ENCODE measurements at places on chromosomes 16 and 17.

- DNase-seq, result no peak
These were observed 240.0 kb downstream of the C16orf95 start for GRCh38 chr16:87076950-87077749.

GRCh38 chr16:17194190-17194780 lies 276.5 kb downstream of the XYLT1 start:
- peak; percentile 12 for DNase-seq

GRCh38 chr17:17712268-17712924 lies 31.1 kb downstream of the RAI1 start:
- no peak for DNase-seq

- DNase-seq, result no peak
These were observed 6.6 kb downstream of the VASN start for GRCh38 chr16:4378161-4378666.

DNA sequence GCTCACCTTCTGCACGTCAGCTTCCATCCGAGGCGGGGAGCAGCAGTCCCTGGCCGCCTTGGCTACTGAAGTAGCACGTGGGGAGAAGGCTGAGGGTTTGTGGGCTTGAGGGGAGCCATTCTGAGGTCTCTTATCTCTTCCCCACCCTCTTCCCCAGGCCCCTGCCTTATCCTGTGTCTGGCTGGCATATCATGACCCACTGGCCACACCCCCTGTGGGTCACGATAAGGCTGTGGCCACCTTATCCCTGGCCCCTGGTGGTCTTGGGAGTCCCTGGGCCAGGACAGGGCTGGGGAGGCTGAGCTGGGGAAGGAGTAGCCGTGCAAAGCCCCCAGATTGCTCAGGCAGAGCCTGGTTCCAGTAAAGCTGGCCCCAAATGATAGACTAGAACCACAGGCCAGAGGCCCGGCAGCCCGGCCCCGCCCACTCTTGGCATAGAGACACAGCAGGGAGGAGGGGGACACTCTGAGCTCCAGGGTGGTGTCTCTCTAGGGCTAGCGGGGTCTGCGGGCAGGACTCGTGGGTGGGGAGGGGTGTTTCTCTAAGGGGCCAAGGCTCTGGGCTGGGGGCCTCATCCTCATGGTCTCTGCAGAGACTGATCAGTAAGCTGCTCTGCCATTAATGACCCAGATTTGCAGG lies 7.6 kb downstream of the SPNS2 start:
- DNase-seq, result no peak

DNA sequence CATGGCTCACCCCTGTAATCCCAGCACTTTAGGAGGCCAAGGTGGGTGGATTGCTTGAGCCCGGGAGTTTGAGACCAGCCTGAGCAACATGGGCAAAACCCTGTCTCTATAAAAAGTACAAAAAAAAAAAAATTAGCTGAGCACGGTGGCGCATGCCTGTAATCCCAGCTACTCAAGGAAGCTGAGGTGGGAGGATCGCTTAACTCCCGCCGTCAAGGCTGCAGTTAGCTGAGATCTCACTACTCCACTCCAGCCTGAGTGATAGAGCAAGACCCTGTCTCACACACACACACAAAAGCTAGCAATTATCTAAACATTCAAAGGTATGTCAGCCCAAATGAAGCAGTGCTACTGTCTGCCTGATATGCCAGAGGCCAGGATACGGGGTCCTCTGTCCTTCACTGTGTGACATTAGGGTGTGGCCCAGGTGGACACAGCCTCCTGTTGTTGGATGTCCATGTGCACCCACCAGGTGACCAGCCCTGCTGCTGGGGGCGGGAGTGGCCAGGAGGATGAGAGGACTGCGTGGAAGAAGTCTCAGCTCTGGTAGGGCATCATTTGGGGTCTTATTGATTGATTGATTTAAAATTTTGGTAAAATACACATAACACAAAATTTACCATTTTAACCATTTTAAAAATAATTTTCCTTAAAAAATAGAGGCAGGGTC lies 3.9 kb downstream of the NLRC3 start:
- DNase-seq, result no peak

DNA sequence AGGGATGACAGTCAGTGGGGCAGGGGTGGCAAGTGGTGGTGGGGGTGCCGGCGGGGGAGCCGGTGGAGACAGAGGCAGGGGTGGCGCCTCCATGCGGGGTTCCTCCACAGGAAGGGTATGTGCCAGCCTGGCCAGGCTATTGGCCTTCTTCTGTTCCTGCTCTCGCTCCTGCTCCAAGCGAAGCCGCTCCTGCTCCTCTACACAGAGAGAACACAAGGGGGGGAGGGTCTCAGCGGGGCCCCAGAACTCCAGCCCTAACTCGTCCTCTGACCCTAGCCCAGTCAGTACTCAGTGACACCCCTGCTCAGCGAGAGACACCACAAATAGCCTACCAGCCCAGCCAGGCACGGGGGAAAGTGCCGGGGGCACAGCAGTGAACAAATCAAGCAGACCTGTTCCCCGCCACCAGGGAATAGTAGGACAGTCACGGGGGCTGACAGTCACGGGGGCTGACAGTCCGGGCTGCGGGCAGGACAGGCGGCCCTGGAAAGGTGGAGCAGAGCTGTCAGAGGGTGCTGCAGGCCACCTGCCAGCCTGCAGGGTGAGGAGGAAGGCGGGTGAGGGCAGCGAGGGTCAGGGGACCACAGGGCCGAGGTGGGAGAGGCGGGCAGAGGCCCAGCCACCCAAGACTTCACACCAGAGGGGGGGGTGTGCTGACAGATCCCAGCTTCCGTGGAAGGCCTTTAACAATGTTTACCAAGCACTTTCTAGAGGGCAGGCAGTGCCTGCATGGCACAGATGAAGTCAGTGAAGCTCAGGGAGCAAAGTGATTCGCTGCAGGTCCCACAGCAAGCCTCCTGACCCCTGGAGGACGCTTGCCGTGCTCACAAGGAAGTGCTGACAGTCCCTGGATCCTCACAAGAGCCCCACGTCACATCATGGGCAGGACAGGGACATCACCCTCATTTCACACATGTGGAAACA lies 5.3 kb downstream of the MNT start:
- no peak for DNase-seq

- no peak for DNase-seq
These were observed 12.6 kb upstream of the OR1F1 start for GRCh38 chr16:3175157-3176093.

DNA sequence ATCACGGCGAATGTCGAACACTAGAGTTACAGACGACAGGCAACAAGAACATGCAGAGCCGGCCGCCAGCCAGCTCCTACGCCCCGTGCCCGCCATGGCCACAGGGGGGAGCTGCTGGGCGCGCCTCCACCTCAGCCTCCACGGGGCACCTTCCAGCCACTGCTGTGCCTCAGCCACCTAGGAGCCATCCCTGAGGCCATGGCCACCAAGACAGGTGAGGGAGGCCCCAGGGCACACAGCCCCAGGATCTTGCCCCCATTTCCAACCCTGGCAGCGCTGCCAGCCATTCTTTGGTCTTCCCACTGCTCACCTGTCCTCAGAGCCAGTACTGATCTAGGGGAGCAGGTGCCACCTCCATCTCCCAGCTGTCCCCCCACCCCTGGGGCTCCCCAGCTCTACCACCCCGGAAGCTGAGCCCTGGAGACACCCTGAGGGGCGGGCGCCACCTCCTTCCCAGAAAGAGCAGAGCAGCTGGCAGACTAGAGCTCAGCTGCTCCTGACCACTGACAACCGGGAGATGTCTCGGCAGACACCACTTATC lies 11.8 kb downstream of the GNPTG start:
- DNase-seq, result no peak

DNA sequence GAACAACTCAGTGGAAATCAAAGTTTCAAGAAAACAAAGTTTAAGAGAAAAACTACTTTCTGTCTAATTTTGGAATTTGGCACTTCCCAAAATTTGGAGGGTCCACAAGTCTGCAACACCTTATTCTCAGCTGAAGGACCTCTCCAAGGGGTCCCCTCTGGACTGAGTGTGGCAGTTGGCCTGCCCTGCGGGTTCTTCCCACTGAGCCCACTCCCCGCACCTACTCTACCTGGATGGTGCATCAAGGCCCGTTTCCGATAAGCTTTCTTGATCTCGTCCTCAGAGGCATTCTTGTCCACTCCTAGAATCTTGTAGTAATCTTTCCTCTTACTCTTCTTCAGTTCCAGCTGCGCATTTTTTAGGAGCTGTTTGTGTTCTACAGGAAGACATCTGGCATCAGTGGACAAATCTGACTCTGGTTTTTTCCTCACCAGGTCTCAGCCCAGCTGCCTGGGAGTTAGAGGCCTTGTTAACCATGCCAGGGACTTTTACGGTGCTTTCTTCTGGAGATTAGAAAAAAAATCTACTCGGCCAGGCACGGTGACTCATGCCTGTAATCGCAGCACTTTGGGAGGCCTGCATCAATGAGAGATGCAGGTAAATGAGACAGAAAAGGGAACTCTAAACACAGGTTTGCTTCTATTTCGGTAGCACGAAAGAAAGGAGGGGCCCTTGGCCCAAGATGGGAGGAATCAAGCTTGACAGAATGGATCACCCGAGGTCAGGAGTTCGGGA lies 15.6 kb downstream of the CNP start:
- no peak for DNase-seq

- DNase-seq, result no peak
These were observed 2.0 kb downstream of the PRSS33 start for GRCh38 chr16:2785101-2785991.

- DNase-seq, result no peak
These were observed 1.2 kb downstream of the NXN start for GRCh38 chr17:978103-979093.

GRCh38 chr17:1511290-1511689 lies 5.1 kb downstream of the INPP5K start:
- no peak for DNase-seq

DNA sequence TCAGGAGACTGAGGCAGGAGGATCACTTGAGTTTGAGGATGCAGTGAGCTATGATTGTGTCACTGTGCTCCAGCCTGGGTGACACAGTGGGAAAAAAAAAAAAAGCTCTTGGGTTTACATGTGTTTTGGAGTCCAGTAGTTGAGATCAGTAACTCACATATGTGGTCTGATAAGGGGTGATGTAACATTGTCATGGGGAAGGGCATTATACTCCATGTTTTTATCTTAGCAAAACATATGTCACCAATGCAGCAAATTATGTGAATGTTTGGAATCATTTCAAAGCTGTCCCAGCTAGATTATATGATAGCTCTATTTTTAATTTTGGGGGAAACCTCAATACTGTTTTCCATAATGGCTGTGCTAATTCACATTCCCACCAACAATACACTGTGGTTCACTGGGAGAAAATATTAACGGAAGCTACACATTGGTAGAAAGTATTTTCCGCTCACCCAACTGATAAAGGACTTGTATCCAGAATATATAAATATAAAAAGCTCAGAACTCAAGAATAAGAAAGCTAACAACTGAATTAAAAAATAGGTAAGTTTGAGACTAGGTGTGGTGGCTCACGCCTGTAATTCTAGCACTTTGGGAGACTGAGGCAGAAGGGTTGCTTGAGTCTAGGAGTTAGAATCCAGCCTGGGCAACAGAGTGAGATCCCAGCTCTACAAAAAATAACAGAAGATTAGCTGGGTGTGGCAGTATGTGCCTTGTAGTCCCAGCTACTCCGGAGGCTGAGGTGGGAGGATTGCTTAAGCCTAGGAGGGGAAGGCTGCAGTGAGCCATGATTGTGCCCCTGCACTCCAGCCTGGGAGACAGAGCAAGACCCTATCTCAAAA lies 224.1 kb upstream of the TBX2 start:
- DNase-seq, result no peak

GRCh38 chr17:49388290-49388640 lies 26.2 kb upstream of the ZNF652 start:
- peak; percentile 11 for DNase-seq

DNA sequence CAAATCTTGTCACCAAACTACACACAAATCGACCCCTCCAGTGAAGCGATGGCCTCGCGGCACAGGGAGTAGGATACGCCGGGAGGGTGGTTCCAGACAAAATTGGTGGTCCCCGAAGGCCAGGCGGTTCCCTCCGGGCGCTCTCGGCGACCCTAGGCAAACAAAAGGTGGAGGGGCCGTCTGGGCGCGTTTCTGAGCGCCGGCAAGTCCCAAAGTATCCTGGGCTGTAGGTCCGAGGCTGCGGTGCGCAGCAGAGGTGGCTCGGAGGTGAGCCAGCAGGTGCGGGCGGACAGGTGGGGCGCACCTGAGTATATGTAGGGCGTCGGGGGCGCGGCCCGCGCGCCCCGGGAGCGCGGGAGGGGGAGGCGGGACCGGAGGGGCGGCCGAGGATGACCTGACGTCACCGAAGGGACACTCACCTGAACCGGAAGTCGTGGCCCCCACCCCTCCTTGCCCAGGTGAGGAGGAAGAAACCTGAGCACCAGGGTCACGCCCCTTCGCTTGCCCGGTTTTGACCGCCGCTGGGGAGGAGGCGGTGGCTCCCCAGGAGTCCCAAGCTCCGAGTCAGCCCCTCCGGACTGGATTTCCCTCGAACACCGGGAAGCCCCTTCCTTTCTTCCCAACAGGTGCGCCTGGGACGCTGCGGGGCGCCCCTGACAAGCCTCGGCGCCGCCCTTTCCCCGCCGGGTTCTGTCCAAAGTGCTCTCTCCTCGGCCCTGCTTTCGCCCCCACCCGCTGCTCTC lies at the start of gene CLDN7:
CLDN7 (minus strand) TSS at position 287 of the 743 bp plus-strand sequence. CDS start 435 bp downstream, outside the sequence.
- DNase-seq, result no peak

- no peak for DNase-seq
These were observed 255.5 kb downstream of the PRKCA start for GRCh38 chr17:66557886-66558285.

DNA sequence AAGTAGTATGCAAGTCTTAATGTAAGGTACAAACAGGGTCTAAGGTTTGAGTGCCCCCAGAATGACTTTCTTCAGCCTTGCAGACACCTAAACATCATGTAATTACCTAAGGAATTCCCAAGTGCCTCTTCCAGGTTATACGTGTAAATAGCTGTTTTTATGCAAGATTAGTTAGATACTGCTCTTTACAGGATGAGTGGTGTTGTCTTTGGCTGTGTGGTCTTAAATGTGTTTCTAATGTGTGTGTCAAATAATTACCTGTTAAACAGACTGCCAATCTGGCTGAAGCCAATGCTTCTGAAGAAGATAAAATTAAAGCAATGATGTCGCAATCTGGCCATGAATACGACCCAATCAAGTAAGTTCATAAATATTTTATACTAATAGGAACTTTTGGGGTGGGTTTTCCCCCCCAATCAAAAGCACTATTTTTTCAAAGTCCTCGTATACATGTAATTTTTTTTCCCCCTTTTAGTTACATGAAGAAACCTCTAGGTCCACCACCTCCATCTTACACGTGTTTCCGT lies 16.0 kb downstream of the RBBP6 start:
- no peak for DNase-seq

GRCh38 chr16:17657045-17657444 lies 186.3 kb upstream of the XYLT1 start:
- DNase-seq, result no peak

GRCh38 chr17:2852221-2852620 lies 56.0 kb downstream of the RAP1GAP2 start:
- DNase-seq, result no peak

DNA sequence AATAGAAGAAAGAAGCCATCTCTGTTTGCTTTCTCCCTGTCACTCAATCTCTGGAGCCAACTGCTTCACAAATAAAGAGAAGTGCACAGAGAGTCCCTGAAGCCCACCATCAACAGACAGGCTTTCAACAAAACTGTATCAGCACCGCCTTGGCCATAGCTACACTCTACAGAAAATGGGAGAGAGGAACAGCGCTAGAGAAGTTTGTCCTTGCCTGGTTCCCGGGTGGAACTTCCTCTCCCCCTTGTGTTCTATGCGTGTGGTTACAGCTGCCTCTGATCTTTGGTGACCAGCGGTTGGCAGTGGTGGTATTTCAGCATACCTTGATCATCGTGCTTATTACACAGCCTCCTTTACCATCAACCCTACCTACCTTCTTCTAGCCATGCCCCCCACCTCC lies 91.4 kb upstream of the CCL2 start:
- DNase-seq, result no peak

All from T-helper 22 cell (primary cell).